ENCODE measurements at places on chromosomes 5 and 9.

DNA sequence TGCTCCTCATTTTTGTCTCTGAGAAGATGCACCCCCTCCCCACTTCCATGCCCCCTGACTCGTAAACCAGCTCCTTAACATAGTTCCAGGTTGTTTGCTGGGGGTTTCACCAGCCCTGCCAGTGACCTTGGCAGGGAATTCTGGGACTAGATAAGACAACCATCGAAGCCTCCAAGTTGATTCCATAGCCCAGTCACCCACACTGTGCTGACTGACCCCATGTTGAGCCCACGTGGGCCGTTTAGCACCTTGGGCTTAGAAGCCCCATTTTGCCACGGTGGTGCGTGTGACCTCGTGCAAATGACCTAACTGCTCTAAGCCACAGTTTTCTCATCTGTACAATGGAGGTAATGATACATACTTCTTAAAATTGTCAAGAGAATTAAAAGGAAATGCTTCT, 24.6 kb downstream of the PSAT1 start:
- H3K27ac ChIP-seq, result no peak overlapping the region
- no peaks in the 10 kb centered on the region for H3K27me3 ChIP-seq
- peaks cover 2% of the 10 kb centered on the region for H3K36me3 ChIP-seq
- no peak overlapping the region for H3K4me3 ChIP-seq

DNA sequence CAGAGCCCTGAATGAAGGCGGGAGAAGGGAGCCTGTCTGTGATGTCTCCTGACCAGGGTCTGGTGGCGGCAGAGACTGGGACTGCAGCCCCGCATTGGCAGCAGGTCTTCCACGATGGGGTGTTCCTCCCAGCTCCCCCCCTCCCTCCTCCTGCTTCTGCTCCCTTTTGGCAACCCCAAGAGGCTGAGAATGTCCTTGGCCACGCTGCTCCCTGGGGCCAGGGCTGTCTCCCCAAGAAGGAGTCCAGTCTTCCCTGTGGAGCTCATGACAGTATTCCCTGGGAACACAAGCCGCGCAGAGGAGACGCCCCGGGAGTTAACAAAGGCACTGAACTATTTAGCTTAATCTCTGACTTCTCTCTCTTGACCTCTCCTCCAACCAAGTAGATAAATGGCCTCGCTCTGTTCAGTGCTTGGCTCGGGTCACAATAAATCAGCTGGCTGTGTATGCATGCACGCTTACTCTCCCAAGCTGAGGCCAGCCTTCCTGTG, 84.0 kb upstream of the NEURL1B start:
- no peak overlapping the region for H3K4me3 ChIP-seq
- no peak overlapping the region for H3K27ac ChIP-seq
- no peak for DNase-seq
- H3K36me3 ChIP-seq, result no peaks in the 10 kb centered on the region
- no peaks in the 10 kb centered on the region for H3K4me1 ChIP-seq
- no peaks in the 10 kb centered on the region for H3K27me3 ChIP-seq

DNA sequence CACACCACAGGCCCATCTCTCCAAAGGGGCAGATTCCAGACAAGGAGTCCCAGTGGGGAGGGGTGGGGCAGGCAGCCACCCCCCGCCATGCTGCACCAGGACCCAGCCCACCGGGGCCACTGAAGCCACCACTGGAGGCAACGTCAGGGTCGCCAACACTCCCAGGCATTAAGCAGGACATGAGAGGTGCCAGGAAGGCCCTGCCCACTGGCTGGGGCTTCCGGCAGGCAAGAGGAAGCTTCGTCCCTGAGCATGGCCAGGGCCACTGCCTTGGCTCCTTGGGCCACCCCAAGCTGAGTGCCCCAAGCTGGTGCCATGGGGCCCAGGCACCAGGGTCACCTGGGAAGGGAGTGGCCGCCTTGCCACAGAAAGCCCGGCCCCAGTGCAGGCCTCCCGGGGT, 17.5 kb downstream of the KCNT1 start:
- H3K36me3 ChIP-seq, result no peaks in the 10 kb centered on the region
- H3K27me3 ChIP-seq, result peaks cover 14% of the 10 kb centered on the region
- no peak overlapping the region for H3K27ac ChIP-seq
- no peaks in the 10 kb centered on the region for H3K4me1 ChIP-seq

- peaks cover 15% of the 10 kb centered on the region for H3K36me3 ChIP-seq
- H3K27ac ChIP-seq, result no peak overlapping the region
- no peak overlapping the region for H3K4me3 ChIP-seq
- peaks cover 40% of the 10 kb centered on the region for H3K27me3 ChIP-seq
- DNase-seq, result no peak
- H3K4me1 ChIP-seq, result no peaks in the 10 kb centered on the region
These were observed 8.1 kb downstream of the BARHL1 start for GRCh38 chr9:132590318-132591182.

DNA sequence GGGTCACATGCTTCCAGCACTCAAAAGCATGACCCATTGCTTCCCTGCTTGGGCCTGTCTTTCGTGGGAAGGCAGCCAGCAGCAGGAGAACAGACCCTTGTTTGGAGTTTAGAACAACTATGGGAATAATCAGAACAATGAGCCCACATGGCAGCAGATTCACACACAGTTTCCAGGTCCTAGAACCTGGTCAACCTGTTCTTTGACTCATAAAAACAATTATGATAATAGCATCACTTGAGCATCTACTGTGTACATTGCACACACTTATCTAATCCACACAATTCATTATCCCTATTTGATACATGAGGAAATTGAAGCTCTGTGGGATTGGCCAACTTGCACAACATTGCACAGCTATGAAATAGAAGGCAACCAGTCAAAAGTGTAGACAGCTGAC, 41.7 kb downstream of the KLF4 start:
- no peaks in the 10 kb centered on the region for H3K4me1 ChIP-seq
- H3K36me3 ChIP-seq, result no peaks in the 10 kb centered on the region
- no peak overlapping the region for H3K27ac ChIP-seq
- H3K4me3 ChIP-seq, result no peak overlapping the region

DNA sequence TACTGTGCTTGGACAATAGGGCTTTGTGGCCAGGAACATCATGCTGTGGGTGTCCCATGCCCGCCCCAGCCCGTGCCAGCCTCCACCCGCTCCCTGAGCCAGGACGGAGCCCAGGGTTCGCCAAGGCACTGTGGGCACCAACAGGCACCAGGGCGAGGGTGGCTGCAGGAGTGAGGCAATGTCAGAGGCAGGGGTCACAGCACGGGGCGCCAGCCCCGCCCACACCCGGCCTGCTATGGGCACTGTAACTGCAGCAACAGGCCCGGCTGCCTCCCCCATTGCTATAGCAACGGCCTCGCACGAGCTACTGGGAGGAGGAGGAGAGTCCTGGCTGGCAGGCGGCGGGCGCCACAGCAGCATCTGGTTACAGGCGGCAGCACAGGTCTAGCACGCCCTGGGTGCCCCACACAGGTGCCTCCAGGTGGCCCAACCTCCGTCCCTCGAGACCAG, 2.5 kb downstream of the ABCA2 start:
- no peak overlapping the region for H3K27ac ChIP-seq
- H3K4me3 ChIP-seq, result no peak overlapping the region
- no peak for DNase-seq
- H3K36me3 ChIP-seq, result no peaks in the 10 kb centered on the region
- no peaks in the 10 kb centered on the region for H3K27me3 ChIP-seq

GRCh38 chr5:101418713-101419118, 515.6 kb upstream of the ST8SIA4 start:
- no peak for DNase-seq
- H3K4me1 ChIP-seq, result no peaks in the 10 kb centered on the region
- H3K36me3 ChIP-seq, result no peaks in the 10 kb centered on the region
- no peaks in the 10 kb centered on the region for H3K27me3 ChIP-seq
- no peak overlapping the region for H3K4me3 ChIP-seq
- H3K27ac ChIP-seq, result no peak overlapping the region

GRCh38 chr5:16453609-16454008, 12.0 kb downstream of the ZNF622 start:
- H3K27ac ChIP-seq, result no peak overlapping the region
- no peak overlapping the region for H3K4me3 ChIP-seq
- peaks cover 6% of the 10 kb centered on the region for H3K4me1 ChIP-seq
- DNase-seq, result no peak

GRCh38 chr5:14488709-14489108, 92.9 kb upstream of the OTULINL start:
- H3K4me3 ChIP-seq, result no peak overlapping the region
- DNase-seq, result no peak
- H3K36me3 ChIP-seq, result no peaks in the 10 kb centered on the region
- no peak overlapping the region for H3K27ac ChIP-seq

GRCh38 chr9:112072721-112073638, 102.1 kb downstream of the SUSD1 start:
- no peaks in the 10 kb centered on the region for H3K27me3 ChIP-seq
- no peaks in the 10 kb centered on the region for H3K36me3 ChIP-seq
- H3K4me1 ChIP-seq, result peaks cover 6% of the 10 kb centered on the region
- no peak overlapping the region for H3K4me3 ChIP-seq
- no peak for DNase-seq

- H3K27ac ChIP-seq, result no peak overlapping the region
- H3K4me1 ChIP-seq, result no peaks in the 10 kb centered on the region
- no peak overlapping the region for H3K4me3 ChIP-seq
These were observed 52.8 kb upstream of the PRSS3 start for GRCh38 chr9:33742519-33742918.

DNA sequence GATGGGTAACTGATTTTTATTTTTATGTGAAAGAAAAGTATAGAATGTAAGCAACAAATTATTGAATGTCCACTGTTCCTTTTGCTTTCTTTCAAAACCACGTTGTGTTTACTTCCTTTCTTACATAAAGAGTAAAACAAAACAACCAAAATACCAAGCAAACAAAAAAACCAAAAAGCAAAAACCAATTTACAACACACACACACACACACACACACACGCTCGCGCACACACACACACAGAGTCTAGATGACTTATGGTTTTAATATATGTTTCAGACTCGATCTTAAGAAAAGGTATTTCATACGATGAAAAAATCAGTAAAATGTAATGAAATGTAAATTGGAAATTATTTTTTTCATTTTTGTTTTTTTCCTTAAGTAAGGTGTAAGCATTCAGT, 80.3 kb downstream of the ADGRV1 start:
- H3K27ac ChIP-seq, result no peak overlapping the region
- H3K4me1 ChIP-seq, result no peaks in the 10 kb centered on the region
- no peaks in the 10 kb centered on the region for H3K27me3 ChIP-seq
- no peak overlapping the region for H3K4me3 ChIP-seq
- no peak for DNase-seq
- no peaks in the 10 kb centered on the region for H3K36me3 ChIP-seq

DNA sequence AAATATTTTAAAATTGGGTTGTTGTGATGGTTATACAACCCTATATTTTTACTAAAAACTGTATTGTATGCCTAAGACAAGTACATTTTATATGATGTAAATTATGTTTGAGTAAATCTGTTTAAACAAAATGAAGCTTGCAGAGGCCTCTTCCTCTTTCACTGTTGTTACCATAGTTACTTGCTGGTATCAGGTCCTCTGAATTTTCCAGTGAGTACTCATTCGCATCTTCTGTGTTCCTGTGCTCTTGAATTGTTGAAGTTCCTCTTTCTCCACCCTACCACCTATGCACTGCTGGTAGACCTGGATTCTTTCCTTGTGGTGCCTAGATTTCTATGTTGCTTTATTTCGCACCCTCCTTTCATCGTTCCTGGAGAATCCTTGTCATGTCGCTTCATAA, 938.5 kb upstream of the ACO1 start:
- no peak overlapping the region for H3K4me3 ChIP-seq
- no peak for DNase-seq
- H3K27me3 ChIP-seq, result no peaks in the 10 kb centered on the region
- H3K36me3 ChIP-seq, result no peaks in the 10 kb centered on the region
- no peak overlapping the region for H3K27ac ChIP-seq

GRCh38 chr9:35814106-35814840, 569 bp downstream of the HINT2 start:
- DNase-seq, result no peak
- H3K27me3 ChIP-seq, result no peaks in the 10 kb centered on the region
- peak overlapping the region; percentile 81 for H3K4me3 ChIP-seq
- peaks cover 1% of the 10 kb centered on the region for H3K36me3 ChIP-seq
- H3K4me1 ChIP-seq, result peaks cover 22% of the 10 kb centered on the region

- peaks cover 12% of the 10 kb centered on the region for H3K36me3 ChIP-seq
- H3K27me3 ChIP-seq, result no peaks in the 10 kb centered on the region
- DNase-seq, result peak; percentile 5
These were observed 8.7 kb downstream of the SERINC5 start for GRCh38 chr5:80246995-80247729.

GRCh38 chr5:55146543-55147151, 13.3 kb upstream of the GPX8 start:
- peak; percentile 65 for DNase-seq
- H3K36me3 ChIP-seq, result no peaks in the 10 kb centered on the region
- H3K4me3 ChIP-seq, result no peak overlapping the region
- peaks cover 3% of the 10 kb centered on the region for H3K4me1 ChIP-seq
- no peaks in the 10 kb centered on the region for H3K27me3 ChIP-seq

DNA sequence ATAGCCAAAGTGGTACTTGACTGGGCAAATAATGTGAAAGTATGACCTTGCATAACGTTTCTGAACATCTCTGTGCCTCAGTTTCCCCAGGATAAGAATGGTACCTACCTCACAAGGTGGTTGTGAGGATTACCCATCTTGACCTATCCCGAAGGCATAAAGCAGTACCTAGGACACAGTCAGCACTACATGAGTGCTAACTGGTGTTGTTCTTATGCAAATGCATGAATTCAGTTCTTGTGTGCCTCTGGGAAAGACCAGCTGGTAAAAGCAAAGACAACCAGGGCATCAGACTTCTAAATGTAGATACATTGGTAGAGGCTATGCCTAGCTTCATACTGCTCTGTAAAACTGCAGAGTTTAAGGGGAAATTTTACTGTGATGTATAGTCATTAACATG, 21.8 kb upstream of the TMEM252 start:
- peaks cover 2% of the 10 kb centered on the region for H3K27me3 ChIP-seq
- peaks cover 4% of the 10 kb centered on the region for H3K4me1 ChIP-seq
- H3K36me3 ChIP-seq, result no peaks in the 10 kb centered on the region
- H3K4me3 ChIP-seq, result no peak overlapping the region
- no peak for DNase-seq
- H3K27ac ChIP-seq, result no peak overlapping the region

- no peaks in the 10 kb centered on the region for H3K27me3 ChIP-seq
- H3K27ac ChIP-seq, result no peak overlapping the region
- no peak overlapping the region for H3K4me3 ChIP-seq
- H3K4me1 ChIP-seq, result no peaks in the 10 kb centered on the region
- DNase-seq, result no peak
These were observed 16.2 kb upstream of the MEF2C start for GRCh38 chr5:88899096-88899737.

DNA sequence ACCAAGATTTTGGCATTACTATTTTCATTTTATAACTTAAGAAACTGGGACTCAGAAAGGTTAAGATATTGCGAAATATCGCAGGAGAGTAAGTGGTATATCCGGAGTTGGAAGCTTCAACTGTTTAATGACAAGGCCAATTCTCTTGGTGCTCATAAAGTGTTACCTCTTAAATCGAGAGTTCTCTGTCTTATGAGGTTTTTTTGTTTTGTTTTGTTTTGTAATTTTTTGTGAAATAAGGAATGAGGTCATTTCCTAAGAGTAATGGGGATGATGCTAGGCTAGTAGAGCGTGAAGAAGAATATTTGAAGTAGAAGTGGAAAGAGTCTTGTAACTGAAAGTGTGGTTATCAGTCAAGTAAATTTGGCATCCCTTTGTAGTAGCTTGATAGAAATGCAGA, 183.2 kb upstream of the DAB2 start:
- H3K27ac ChIP-seq, result no peak overlapping the region
- peaks cover 2% of the 10 kb centered on the region for H3K27me3 ChIP-seq
- H3K36me3 ChIP-seq, result no peaks in the 10 kb centered on the region
- no peak overlapping the region for H3K4me3 ChIP-seq
- no peak for DNase-seq

Measured in effector memory CD4-positive, alpha-beta T cell (primary cell).